ENCODE measurements at places on chromosomes 5 and 9. TPM values are rescaled to one million over a fixed set of nuclear protein-coding genes. Genes with fewer than 3 reads are reported as not detected.

DNA sequence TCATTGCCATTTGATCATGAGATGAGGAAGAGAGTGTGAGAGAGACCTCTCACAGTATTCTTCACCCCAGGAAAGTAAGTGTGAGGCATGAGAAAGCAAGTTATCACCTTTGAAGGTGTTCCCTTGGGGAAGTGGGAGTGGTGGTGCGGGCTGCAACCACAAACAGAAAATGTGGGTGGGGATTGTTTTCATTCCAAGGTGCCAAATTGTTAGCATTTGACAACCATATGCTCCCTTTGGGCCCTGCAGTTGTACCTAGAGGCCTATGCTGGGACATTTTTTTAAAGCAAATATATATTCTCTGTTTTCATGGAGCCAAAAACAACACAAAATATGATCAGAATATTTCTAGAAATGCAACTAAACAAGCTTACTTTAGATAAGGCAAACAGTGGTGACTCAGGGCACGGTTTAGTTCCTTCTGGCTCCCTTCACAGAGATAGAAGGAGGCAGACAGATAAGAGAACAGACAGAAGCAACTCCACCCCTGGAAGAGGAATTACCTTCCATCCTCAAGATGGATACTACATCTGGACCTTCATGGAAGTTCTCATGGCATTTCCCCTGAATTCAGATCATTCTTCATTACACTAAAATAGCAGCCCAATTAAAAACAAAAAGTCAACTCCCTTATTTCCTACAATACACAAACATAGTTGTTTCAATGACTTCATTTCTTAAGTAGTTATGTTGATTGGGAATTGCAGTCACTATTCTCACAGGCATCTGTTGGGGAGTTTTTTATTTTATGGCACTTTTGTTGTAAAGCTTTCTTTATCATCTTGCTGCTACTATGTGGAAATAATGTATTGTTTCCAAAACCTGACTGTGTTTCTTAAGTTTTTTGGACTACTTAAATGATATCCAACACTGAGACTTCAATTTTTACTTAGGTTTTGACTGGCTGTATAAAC is 416.6 kb downstream of the PLK2 start:
- no peak for DNase-seq

GRCh38 chr5:111580956-111581355 is 68.6 kb upstream of the STARD4 start:
- no peak for DNase-seq

DNA sequence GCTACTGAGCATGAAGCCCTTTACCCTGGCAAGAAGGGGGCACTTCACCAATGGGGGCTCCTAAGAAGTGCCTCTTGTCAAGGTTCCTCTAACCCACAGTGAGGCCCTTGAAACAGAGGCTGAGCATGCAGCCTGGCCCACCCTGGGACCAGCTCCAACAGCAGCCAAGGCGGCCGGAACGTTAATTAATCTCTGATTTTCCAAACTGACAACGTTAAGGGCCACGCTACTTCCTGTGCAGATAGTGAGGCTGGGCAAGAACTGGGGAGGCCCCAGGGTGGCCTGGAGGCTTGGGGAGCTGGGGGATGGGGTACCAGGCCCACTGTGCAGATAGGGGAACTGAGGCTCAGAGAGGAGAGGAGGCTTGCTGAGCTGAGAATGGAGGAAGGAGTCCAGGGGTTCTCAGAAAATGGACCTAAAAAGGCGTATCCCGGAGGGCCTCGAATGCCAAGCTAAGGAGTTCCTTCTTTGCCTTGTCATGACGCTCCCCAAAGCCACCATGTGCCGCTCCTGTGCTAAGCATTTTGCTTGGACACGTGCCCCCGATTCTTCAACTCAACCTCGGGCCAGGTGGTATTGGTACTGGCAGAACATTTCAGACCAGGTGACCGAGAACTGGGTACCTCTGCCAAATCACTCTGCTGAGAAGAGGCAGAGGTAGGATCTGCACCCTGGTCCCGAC is 72.0 kb upstream of the STXBP1 start:
- no peak for DNase-seq

- DNase-seq: no peak
Observed at GRCh38 chr5:141503681-141504080, 14.8 kb downstream of the PCDHGC5 start.

DNA sequence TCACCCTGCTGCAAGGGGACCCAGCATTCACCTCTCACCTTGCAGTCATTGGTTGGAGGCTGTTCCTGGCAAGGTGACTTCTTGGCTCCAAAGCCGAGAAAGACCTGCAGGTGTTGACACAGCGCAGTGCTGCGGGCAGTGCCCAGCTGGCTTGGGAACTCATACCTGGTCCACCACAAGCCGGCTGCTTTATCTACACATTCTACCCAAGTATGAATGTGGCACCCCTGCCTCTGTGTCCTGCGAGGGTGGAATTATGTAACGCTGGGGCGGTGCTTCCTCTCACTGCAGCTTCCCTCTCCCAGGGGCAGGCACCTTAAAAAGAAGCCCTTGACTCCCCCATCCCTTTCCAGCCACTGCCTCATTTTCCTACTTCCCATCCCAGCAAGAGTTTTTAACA is 2.5 kb upstream of the ZMYND19 start:
- DNase-seq: no peak

- peak; percentile 62 for DNase-seq
Observed at GRCh38 chr9:136045595-136046553, 49.2 kb downstream of the NACC2 start.

- DNase-seq: no peak
Observed at GRCh38 chr5:38847559-38848347, 1.9 kb downstream of the OSMR start.

DNA sequence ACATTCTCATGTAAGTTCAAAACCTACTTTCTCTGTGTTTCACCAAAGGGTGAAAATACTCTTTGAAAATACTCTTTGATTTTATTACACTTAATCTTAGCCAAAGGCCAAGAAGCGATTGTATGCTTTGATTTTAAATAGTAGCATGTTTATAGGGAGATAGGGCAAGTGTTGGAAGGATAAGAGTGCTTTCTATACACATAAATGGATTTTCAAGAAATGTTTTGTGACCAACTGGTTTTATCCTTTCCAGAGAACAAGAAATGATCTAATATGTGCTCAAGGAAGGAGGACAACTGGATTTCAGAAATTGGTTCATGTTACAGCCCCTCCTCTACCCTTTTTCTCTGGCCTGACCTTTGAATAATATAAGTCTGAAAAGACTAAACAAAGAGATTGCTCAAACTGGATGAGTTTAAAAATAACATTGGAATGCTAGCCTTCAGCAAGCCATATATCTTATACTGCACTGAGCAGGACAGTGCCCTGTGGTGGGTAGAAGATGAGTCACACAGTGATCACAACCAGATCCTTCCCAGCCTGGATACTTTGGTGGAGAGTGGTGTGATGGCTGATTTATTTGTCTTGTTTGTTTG is 13.1 kb downstream of the PALM2AKAP2 start:
- DNase-seq: no peak

DNA sequence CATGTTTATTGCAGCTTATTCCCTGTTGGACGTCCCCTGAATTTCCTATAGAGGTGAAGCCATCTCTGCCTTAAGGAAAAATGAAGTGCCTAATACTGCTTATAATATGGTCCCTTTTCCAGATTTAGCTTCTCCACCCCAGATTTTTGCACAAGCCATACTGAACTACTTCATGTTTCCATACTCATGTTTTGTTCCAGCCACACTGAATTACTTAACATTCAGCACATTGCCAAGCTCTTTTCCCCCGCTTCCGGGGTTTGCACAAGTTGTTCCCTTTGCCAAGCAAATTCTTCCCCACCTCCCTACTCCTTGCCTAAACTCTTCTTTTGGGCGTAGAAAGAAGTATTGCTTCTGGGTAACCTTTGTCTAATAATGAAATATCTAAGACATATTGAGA is 1.7 kb upstream of the CNTRL start:
- DNase-seq: no peak

- no peak for DNase-seq
Observed at GRCh38 chr5:139295346-139296057, 2.0 kb downstream of the MATR3 start.

DNA sequence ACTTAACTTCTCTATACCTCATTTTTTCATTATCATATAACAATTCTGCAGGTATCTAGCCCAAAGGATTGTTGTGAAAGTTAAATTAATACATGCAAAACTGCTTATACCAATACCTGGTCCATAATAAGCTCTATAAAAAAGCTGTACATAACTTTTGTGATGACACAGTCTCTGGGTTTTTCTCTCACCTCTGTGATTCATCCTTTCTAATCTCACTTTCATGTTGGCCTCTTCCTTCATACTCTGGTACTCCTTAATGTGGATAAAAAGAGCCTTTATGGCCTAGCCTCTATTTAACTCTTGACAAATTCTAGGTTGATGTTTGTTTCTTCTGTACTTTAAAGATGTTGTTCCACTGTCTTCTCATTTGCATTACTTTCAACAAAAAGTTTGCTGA is 162.9 kb upstream of the ACOT12 start:
- no peak for DNase-seq

Gene NNT
- 49.1 TPM for total RNA-seq

Gene PTCH1
- 18.3 TPM for total RNA-seq

All from H7 (cell line).